Naive thymus-derived CD4-positive, alpha-beta T cell (primary cell): ENCODE measurements at places on chromosomes 7 and 10. TPM values are rescaled to one million over a fixed set of nuclear protein-coding genes. Genes with fewer than 3 reads are reported as not detected.

- no peak for DNase-seq
These were observed 863.6 kb downstream of the NRG3 start for GRCh38 chr10:82738592-82738991.

DNA sequence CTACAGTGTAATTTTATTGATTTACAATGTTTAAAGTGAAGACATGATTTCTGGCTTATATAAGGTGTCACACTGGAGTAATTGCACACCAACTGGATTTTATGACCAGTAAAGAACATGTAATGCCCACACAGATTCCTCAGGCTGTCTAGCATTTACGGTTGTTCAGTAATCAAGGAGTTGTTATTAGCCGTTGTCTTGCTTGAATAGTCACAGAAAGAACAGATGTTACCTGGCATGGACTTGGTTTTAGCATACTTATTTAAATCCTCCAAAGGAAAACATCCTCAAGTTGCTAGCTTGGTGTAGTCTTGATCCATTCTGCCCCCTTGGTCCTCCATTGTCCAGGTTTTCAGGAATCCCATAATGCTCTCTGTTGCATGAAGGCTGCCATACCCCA lies 65.8 kb downstream of the POU6F2 start:
- DNase-seq, result no peak

GRCh38 chr10:43912469-43912868 lies 263.8 kb upstream of the ZNF32 start:
- DNase-seq, result no peak

DNA sequence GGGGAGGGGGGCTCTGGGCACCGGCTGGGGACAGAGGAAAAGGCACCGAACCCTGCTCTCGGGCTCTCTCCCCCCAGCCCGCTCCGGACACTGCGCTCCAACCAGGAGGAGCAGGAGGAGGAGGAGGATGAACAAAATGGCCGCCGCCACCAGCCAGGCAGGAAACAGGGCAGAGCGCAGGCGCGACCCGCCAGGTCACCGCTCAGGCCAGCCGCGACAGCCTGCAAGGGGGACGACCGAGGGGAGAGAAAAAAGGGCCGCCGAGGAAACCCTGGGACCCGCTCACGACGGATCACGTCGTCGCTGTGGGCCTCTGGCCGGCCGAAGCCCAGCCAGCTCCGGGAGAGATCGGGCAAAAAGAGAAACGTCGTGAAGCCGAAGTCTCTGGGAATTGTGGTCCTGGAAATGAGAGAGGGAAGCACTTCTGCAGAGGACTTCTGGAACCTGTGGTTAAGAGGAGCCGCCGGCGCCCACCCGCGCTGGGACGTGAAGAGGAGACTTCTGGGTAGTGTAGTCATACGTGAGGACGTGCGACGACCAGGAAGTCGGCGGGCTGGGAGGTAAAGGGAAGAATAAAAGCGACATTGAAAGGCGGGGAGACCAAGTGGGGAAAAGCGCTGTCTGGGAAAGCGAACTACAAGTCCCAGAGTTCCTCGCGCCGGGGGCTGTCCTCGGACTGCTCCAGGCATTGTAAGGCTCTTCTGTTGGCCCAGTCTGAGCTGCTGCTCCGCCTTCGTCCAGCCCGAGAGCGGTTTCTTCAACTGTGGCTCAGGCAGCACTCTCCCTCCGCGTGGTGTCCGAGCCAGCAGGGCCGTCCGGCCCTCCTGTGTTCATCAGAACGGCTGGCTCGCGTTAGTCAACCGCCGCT lies at the start of gene TIAL1:
TSS of gene TIAL1 (minus strand) at position 428 of the 868 bp plus-strand sequence. CDS start 499 bp downstream, outside the sequence.
- peak; percentile 88 for DNase-seq

DNA sequence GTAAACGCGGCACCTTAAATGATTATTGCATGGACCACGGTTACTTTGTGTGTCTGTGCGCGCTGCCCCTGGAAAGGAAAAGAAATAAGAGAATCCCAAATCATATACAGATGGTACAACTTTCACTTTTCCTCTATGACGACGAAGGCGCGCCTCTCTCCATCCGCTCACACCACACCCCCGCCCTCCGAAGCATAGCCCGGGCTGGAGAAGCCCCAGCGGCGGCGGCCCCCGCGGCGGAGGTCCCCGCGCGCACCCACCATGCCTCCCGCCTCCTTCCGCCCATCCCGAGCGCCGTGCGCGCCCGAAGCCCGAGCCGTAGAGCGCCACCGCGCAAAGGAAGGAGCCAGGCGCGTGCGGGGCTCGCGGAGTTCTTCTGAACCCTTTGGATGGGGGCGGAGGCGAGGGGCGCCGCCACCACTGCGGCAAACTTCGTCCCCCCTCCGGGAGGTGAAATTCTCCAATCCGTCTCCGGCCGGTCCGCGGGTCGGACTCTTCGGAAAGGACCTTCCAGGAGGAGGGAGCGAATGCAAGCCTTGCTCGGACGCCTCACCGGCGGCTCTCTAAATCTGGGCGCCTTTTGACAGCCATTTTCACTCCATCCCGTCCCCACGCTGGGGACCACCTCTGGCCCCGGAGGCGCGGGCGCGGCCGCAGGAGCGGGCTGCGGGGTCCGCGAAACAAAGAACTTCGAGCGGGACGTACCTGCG lies 588 bp downstream of the GLI3 start:
- DNase-seq, result no peak

DNA sequence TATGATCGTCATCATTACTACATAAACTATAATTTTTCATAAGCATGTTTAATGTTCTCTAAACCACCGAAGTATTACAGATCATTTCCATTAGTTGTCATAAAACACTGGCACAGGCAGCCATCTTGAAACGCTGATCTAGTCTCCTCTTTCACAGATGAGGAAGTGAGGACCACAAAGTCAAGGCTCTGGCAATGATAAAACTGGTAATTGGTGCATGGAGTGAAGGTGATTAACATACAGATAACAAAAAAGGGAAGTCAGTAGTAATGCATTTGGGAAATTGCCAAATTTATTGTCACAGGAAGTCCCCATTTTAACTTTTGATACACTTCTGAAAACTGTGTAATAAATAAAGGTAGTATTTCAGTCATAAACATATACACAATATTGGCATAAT lies 49.3 kb downstream of the FBXL13 start:
- DNase-seq, result no peak

GRCh38 chr10:124652701-124653100 lies 91.5 kb downstream of the FAM53B start:
- no peak for DNase-seq

DNA sequence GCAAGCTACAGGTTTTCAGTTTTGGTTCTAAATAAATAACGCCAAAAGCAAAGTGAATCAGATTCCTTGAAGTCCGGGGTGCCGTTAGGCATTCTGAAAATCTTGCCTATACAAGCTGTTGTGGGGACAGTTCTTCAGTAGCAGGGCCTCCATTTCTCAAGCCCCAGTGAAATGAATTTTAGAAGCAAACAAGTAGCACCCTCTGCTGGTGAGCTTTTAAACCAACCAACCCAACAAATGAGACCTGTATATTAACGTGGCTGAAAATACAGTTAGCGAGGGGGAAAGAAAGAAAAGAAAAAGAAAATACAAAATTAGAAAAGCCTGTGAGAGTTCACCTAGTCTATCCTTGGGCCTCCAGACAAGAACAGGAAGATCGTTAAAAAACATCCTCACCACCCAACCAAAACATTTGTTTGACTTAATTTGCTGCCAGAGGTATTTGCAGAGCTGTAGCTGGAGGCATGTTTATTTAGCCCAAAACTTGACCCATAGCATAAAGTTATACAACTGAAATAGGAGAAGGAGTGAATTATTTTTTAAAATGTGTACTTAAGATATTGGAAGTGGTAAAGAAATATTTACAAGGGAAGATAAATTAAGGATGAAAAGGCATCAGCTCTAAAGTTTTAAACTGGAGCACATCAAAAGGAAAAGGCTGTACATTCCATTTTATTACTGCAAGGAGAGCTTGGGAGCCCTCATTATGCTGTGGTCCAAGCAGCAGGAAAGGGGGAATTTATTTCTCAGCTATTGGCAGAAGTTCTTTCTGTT lies 98.9 kb downstream of the DYNC1I1 start:
- no peak for DNase-seq

DNA sequence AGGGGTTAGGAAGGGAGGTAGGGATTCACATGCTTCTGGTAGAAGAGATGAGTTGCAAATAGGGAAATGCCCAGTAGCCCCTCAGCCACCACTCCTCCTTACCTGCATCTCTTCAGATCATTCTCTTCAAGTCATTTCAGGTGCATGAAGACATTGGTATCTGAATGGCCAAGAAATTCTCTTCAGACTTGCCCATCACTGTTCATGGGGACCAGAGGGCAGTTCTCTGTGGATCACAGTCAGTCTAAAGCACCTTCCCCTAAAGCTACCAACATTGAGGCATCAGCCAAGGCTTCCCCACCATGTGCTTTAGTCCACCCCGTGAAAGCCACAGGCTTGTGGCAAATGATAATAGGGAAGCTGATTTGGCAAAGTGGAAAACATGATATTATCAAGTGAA lies 319.4 kb upstream of the ZNF32 start:
- DNase-seq, result no peak

DNA sequence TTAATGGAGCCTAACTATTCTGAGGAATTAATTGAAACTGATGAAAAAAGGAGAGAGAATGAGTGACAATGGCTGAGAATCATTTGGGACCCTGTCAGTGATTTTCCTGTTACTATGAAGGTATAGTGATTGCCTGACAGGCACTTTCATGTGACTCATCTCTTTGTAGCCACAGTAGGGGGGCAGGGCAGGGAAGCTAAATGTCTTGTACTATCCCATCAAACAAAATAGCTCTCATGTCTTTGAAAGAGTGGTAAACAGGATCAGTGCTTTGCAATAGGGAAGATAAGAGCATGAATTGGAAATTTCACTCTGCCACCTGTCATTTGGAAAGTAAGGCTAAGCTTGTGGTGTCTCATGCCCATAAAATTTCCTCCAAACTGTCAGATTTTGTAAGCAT lies 94.5 kb upstream of the GSDME start:
- DNase-seq, result no peak

GRCh38 chr7:55309040-55309991 lies 55.8 kb upstream of the LANCL2 start:
- no peak for DNase-seq

DNA sequence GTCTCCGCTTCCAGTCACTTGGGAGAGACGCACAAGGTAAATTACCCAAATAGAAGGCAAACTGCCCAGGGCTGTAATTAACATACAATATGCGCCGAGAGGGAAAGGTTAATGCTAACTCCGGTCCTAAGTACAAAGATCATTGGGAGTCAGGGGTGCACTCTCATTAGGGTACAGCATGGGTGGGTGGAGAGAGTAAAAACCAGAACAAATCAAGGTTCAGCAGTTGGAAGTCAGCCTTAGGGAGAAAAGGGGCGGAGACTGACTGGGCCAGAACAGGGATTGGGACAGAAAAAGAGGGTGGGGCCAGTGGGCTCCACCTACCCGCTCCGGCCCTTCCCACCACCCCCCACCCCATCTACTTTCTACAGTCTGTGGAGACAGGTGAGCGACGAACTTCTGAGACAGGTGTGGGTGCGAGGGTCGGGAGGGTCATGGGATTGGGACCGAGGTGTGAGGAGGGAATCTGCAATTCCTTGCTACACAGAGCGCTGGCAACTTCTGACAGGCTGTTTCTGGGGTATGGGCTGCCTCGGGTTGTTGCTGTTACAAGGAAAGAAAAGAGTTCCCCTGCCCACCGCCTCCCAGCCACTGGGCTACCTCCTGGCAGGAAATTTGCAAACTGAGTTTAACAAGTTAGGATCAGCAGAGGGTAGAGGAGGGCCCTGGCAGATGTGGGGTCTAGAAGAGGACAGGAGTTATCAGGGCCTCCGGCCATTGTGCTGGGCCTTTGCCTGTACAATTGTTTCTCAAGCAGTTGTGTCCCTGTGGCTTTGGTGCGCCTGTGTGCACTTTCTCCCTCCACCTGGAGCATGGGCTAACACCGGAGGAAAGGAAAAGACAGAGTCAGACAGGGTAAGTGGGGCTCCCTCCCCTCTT lies at the start of gene TMEM139:
TSS of gene TMEM139 (plus strand) at position 368 of the 879 bp plus-strand sequence. CDS start 1,000 bp downstream, outside the sequence.
- DNase-seq, result no peak

- DNase-seq, result no peak
These were observed 39.9 kb downstream of the TLL2 start for GRCh38 chr10:96473866-96474265.

DNA sequence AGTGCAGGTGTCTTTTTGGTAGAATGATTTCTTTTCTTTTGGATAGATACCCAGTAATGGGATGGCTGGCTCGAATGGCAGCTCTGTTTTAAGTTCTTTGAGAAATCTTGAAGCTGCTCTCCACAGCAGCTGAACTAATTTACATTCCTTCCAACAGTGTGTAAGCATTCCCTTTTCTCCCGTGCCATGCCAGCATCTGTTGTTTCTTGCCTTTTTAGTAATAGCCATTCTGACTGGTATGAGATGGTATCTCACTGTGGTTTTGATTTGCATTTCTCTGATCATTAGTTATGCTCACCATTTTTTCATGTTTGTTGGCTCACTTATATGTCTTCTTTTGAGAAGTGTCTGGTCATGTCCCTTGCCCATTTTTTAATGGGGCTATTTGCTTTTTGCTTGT lies 486.3 kb downstream of the GALNT17 start:
- DNase-seq, result no peak

GRCh38 chr10:107103174-107104025 lies 61.1 kb downstream of the SORCS1 start:
- no peak for DNase-seq

- no peak for DNase-seq
These were observed 296.9 kb upstream of the DGKB start for GRCh38 chr7:15199482-15199881.

DNA sequence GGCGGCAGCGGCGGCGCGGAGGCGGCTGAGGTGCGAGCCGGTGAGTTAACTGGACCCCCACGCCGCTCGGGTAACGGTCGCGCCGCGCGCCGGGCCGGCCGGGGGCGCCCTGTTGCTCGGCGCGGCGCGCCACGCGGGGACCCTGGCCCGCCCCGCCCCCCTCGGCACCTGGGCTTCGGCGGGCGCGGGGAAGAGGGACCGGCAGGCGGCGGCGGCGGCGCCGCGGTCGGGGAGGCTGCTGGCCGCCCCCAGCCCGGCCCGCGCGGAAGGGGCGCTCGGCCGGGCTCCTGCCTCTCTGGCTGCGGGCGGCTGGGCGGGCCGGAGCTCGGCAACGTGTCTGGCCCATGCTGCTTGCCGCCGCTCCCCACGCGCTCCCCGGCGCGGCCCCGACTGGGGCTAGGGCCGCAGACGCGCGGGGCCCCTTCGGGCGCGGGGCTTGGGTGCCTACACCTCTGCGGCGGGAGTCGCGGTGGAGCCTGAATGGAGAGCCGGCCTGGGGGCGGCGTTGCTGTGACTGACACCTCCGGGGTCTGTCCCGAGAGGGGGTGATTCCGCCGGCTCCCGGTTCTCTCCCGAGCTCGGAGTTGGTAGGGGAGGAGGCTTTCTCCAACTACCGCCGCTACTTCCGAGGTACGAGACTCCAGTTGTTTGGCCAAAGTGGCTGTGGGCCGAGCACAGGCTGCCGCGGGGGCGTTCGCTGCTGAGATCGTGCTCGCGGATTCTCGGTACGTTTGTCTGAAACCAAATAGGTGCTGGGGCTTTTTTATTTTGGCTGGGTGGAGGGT lies 494 bp downstream of the PALS2 start:
- peak; percentile 69 for DNase-seq

Gene LRRTM3
- total RNA-seq, result not detected

Gene RET
- total RNA-seq, result not detected

Gene TACR2
- 0.44 TPM for total RNA-seq

Gene PGAM2
- 3.1 TPM for total RNA-seq

Gene ASB10
- total RNA-seq, result not detected

Gene CRYGN
- total RNA-seq, result 1.1 TPM
